ENCODE measurements at places on chromosomes 7 and 10.

- no peak for DNase-seq
These were observed 138.4 kb downstream of the PAXIP1 start for GRCh38 chr7:154864523-154864891.

DNA sequence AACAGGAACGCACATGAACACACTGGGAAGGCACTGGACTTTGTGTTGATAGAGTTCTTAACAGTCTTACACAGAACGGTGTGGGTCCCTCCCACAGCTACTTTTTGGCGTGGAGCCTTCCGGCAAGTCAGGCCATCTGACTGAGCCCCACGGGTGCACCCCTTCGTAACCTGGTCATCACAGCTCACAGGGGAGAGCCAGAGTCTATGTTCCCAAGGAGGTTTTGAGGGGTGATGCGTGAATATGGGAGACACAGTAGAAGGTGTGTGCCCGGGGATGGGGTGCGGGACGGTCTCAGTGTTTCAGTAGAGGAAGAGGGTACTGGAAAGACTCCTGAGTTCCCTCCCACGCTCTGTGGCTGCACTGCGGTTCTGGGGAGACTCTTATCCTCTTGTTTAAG, 291.7 kb downstream of the DNAJB6 start:
- peak; percentile 15 for DNase-seq

- DNase-seq = no peak
These were observed at the start of gene SEMA3E for GRCh38 chr7:83648464-83649241. TSS of gene SEMA3E (minus strand) at chr7:83649139.

GRCh38 chr10:4024027-4024426, 239.0 kb upstream of the KLF6 start:
- DNase-seq = no peak

GRCh38 chr10:4067931-4068561, 283.0 kb upstream of the KLF6 start:
- DNase-seq = no peak

GRCh38 chr7:78039790-78040776, 241.5 kb downstream of the PHTF2 start:
- peak; percentile 75 for DNase-seq

DNA sequence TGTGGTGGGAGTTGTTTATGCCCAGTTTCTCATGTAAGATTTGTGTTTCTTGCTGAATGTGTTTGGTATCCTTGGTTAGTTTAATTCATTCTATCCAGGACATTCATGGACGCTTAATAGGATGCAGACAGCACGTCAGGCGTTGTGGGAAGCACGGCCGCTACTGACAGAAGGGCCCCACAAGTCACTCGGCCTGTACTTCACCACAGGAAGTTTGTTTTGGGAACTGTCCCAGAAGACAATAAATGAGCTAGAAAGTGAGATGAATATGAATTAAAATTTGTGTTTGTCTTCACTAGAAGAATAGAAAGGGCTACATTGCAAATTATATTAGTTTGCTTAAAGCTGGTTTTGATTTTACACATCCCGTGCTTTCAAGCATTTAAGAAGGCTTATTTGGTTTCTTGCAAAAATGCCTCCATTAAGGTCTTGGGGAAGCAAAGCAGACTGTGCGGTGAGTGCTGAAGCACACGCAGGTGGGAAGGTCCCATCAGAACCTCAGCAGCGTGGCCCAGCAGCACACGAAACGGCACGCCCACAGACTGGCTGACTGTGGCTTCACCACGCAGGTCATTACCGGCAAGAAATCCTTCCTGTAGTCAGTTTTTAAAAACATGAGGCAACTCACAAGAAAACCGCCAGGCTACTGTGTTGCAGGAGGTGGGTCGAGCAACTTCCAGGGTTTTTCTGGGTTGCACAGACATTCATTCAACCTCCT, 74.1 kb downstream of the VIPR2 start:
- DNase-seq = no peak

DNA sequence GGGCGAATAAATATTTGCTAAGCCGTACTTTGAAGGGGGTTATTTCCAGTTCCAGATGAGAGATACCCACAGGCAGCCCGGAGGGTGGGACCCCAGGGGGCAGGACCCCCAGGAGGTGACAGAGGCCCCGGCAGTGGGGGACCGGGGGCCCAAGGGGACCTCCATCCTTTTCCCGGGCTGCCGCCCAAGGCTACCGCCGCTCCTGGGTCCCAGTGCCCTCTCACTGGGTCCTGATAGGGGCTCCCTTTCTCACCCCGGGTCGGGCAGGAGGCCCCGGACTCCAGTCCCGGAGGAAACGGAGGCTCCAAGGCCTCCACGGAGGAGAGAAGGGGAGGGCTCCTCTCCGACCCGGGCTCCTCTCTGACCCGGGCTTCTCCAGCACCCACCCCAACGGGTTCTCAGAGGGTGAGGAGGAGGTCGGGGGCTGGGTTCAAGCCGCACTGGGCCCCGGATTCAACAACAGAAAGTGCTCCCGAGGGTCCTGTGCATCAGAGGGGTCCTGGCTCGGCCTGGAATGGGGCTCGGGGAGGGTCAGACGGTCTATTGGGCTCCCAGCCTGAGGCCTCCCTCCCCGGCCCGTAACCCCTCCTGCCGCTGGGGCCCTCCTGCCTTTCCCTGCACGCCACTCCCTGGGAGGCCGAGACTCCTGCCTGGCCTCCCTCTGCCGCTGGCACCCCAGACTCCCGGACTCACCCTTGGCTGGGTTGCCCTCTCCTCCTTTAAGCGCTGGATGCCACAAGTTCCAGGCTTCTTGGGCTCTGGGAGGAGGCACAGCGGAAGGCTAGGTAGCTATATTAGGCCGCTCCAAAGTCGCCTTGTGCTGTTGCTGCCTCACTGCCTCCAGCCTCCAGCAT, 62.5 kb downstream of the ZNF37A start:
- no peak for DNase-seq

DNA sequence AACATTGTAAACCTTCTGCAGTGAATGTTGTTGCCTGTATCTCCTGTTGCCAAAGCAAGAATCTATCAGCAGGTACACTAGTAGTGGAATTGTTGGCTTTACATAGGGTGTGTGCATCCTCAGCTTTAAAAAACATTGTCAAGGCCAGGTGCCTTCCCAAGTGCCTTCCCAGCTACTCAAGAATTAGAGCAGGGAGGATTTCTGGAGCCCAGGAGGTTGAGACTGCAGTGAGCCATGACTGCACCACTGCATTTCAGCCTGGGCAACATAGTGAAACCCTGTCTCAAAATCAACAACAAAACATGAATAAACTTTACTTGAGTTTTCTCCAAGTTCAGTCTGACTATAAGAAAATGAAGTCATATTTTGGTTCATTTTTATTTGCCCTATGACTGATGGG, 217.3 kb downstream of the CCSER2 start:
- no peak for DNase-seq

DNA sequence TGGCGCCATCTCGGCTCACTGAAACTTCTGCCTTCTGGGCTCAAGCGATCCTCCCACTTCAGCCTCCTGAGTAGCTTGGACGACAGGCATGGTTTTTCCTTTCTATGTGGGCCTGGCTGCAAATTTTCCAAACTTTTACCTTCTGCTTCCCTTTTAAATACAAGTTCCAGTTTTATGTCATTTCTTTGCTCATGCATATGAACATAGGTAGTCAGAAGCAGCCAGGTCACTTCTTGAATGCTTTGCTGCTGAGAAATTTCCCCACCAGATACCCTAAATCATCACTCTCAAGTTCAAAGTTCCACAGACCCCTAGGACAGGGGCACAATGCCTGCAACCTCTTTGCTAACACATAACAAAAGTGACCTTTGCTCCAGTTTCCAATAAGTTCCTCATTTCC, 21.6 kb upstream of the RPEL1 start:
- no peak for DNase-seq

DNA sequence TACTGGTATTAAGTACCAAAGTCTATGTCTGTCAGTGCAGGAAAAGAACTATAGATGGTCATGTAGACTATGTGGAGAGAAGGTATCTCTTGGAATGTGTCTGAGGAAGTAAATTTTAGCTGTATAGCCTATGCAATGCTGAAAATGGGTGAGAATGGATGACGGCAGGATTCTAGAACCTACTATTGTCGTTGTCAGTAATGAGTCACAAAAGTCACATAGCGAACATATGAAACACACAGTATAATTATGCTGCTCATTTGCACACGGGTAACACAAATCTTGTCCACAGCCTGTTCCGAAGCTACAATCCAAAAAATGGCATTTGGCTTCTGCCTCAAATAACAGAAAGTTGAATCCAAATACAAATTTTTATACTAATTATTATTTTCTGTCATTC, 33.6 kb upstream of the KMT2E start:
- no peak for DNase-seq

- DNase-seq = no peak
These were observed 40.1 kb downstream of the ELMO1 start for GRCh38 chr7:37408291-37409228.

DNA sequence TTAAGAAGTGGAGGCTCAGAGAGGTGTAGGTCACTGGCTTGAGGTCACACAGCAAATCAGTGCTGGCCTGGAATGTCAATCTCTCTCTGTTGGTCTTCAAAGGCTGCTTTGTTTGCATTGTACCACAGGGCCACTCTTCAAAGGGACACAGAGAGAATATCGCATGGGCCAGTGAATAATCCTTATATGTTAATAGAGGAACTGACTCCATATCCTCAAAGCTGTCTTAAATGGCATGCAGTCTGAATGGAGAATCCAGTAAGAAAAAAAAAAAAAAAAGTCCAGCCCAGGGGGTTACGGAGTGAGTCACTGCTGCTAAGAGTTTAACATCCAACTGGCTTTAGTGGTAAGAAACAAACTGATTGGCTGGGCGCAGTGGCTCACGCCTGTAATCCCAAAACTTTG, 54.1 kb downstream of the NRAP start:
- no peak for DNase-seq

DNA sequence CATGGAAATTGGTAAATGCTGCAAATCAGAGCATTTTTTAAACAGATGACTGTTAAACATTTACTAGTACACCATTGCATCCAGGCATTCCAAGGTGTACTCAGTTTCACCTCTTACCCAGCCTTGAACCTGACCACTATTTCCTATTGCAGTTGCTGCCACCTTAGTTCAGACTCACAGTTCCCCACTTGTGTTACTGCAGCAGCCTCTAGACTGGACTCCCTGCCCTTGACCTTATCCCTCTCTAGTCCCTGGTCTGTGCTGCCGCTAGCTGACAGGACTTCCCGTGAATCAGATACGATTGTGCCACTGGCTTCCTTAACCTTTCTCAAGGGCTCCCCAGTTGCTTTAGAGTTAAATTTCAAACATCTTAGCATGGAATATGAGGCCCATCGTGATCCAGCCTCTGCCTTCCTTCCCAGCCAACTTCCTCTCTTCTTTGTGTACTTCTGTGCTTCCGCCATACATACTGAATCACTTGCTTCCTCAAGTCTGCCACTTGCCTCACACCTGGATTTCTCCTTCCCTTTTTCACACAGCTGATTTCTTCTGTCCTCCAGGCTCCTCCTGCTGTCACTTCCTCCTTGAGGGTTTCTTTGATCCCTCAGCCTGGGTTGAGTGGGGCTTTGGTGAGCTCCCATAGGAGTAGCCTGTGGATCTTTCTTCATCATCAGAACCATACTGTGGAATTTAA, 118.7 kb upstream of the GJD4 start:
- DNase-seq = no peak

DNA sequence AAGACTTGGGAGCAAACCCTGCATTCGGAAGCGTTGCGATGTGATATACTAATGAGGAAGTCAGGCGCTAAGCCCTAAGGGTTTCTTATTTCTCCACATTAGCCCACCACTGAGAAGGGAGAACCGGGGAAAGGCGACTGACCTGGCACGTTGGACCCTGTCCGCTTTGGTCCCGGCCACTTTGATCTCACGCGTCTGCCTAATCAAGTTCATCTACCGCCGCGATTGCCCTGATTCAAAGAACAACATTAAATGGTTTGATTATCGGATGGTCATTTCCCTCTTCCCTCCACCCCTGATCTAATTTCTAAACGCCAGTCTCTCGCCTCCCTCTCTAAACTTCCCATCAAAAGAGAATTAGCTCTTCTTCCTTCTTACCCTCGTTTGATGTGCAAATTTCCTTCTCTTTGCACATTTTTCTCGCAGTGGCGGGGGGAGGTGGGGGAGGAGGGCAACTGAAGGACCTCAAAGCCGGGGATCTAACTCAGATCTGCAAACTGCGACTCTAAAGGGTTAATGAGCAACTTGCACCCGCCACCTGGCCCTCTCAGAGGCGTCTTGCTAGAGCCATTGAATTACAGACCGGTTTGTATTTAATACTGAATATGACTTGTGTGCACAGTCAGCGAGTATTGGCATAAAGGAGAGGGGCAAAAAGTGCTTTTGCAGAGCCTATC, 687 bp upstream of the DKK1 start:
- DNase-seq = no peak

- no peak for DNase-seq
These were observed 71.7 kb downstream of the COBL start for GRCh38 chr7:51244885-51245284.

GRCh38 chr10:65556006-65556405, 1369.8 kb upstream of the LRRTM3 start:
- DNase-seq = no peak

GRCh38 chr7:150451097-150451793, 815 bp downstream of the GIMAP8 start:
- peak; percentile 73 for DNase-seq

DNA sequence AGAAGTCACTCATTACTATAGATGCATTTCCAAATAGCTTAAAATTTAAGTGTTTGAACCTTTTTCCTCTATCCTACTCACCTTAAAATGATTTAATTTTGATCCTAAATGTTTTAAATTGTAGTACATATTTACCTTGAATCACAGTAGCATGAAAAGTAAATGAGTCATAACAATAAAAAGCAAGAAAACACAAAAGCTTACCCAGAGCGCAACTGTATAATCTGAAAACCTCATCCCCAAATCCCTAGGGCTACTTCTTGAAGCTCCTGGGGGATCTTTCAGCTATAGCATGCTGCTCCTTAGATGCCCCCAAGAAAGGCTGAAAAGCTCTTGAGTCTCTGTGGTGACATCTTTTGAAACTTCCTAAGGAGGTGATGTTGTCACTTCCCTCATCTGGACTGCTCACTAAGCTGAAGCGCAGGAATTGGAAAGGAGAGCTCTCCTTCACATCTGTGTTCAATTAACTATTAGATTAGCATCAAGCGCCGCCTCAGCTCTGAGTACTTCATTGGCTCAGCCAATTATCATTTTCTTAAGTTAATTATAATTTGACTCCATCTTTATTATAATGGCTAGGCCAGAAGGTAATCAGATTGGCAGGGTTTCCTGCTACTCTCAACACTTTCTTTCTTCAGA, 60.2 kb downstream of the SEMA3E start:
- no peak for DNase-seq

All from activated naive CD8-positive, alpha-beta T cell treated with anti-CD3 and anti-CD28 coated beads, Interleukin-2, amount 10 ng/mL, durations not matched to agents 7 days and 5 days (primary cell).